ENCODE measurements at places on chromosomes 4 and X. TPM values are rescaled to one million over a fixed set of nuclear protein-coding genes. Genes with fewer than 3 reads are reported as not detected.

S100P gene
- 837 TPM for total RNA-seq

FRMD7 gene
- not detected for total RNA-seq

WNK3 gene
- total RNA-seq = not detected

PCYT1B gene
- not detected for total RNA-seq

SPANXN4 gene
- not detected for total RNA-seq

PLAC8 gene
- 52.7 TPM for total RNA-seq

GRCh38 chrX:153375571-153375970 is 25.6 kb downstream of the PNMA6E start:
- H3K4me1 ChIP-seq = no peaks in the 10 kb centered on the region
- DNase-seq = no peak
- H3K4me3 ChIP-seq = no peak overlapping the region
- no peak overlapping the region for H3K27ac ChIP-seq
- H3K36me3 ChIP-seq = no peaks in the 10 kb centered on the region
- H3K27me3 ChIP-seq = peaks cover 79% of the 10 kb centered on the region

DNA sequence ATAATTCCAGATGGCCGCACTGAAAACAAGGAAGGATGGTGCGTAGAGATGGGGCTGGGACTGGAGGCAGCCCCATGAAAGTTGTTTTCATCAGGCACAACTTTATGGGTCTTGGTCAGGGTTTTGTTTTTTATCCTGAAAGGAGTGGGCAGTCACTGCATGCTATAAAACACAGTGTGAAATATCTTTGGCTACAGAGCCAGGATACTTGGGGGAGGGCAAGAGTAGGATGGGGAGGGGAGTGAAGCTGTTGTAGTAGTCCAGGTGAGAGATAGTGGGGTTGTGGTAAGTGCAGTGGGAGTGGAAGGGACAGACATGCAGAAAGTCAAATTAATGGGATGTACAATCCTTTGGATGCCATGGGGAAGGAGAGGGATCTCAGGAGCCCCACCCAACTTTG is 56.5 kb downstream of the PTTG2 start:
- no peak overlapping the region for H3K4me3 ChIP-seq
- H3K36me3 ChIP-seq = no peaks in the 10 kb centered on the region
- H3K27me3 ChIP-seq = no peaks in the 10 kb centered on the region
- no peak overlapping the region for H3K27ac ChIP-seq
- DNase-seq = no peak
